ENCODE measurements at places on chromosomes 12 and 14.

- no peak for DNase-seq
Measured at GRCh38 chr12:81259360-81259759, 181.5 kb downstream of the ACSS3 start.

DNA sequence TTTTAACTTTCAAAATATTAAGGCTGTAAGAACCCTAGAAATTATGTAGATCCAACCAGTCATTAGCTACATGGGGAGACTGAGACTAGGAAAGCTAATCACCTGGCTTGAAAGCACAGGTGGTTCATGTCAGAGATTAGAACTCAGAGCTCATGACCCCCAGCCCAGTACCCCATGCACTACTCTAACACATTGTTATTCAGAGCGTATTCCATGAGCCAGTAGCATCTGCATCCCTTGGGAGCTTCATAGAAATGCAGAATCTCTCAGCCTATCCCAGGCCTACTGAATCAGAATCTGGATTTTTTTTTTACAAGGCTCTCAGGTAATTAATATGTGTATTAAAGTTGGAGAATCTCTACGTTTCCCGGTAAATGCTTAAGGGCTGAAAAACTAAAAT is 161.7 kb downstream of the BTG1 start:
- no peak for DNase-seq

GRCh38 chr12:92634730-92635129 is 68.1 kb upstream of the PLEKHG7 start:
- no peak for DNase-seq

DNA sequence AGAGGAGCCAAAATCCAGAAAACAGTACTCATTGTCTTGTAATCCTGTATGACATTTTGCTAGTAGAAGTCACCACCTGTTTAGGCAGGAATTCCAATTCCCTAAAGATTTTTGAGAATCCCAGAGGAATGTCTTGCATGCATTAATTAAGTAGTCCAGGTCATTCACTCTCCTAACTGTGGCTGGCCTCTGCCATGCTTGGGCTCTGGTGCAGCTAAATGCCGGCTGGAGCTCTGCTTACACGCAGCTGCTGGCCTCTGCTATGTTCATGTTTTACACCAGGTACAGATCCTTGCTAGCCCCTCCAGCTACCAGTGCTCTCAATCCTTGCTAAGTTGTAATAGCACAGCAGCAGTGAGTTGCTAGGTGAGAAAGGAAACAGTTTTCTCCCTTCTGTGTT is 16.3 kb upstream of the HIF1A start:
- no peak for DNase-seq

- no peak for DNase-seq
Measured at GRCh38 chr14:44369401-44370123, 137.5 kb downstream of the FSCB start.

GRCh38 chr14:50635141-50635540 is 33.0 kb downstream of the SAV1 start:
- DNase-seq, result no peak

DNA sequence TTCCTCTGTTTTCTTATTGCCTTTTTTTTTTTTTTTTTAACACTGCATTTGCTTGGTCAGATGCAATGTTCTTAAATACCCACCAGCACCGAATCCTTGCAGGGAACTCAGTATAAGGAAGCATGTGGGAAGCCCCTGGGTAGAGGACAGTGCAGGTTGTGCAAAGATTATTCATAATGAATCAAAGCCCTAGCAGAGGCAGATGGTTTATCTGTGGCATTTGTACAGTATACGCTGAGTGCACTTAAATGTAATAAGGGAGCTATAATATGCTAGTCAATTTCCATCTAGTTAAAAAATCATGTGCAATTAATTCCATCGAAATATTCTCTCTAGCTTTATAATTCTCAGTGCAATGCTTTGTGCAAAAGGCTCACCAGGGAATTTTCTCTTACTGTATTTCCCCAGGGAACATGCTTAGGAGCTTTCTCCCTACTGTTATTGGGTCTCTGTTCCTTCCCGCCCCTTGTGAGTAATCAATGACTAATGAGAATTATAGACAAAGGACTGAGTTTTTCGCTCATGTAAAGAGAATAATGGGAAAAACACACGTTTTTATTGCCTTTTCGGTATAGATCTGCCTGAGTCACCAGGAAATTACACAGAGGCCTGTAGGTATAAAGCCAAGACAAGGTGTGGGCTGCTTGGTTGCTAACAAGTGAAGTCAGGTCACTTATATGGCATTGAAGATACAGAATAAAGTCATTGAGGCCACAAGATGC is 1214.3 kb upstream of the TMEM132C start:
- peak; percentile 64 for DNase-seq

- no peak for DNase-seq
Measured at GRCh38 chr14:78566859-78567172, 396.6 kb downstream of the NRXN3 start.

DNA sequence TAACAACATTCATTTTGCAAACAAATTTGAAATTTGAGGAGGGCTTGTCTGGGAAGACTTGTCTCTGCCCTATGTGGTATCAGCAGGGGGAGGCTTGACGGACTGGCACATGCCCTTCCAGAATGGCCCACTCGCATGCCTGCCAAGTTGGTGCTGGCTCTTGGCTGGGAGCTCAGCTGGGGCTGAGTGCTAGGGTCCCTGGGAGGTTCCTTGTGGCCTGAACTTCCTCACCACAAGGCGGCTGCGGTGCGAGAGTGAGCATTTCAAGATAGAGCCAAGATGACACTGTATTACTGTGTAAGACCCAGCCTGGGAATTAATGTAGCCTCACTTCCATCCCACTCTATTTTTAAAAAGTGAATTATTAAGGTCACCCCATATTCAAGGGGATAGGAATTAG is 271.6 kb upstream of the PLEKHG7 start:
- DNase-seq, result no peak

DNA sequence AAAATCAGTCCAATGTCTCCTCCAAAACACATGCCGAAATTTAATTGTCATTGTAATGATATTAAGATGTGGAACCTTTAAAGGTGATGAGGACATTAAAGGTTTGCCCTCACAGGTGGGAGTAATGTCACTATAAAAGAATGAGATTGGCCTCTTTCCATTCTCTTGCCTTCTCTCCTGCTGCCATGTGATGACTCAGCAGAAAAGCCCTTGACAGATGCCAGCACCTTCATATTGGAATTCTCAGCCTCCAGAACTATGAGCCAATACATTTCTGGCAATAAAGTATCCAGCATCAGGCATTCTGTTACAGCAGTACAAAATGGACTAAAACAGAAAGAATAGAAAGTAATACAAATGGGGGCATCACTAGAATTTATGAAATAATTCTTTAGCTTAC is 609.7 kb downstream of the SLC16A7 start:
- peak; percentile 34 for DNase-seq

GRCh38 chr12:69515394-69515930 is 45.3 kb downstream of the FRS2 start:
- DNase-seq, result no peak

- DNase-seq, result no peak
Measured at GRCh38 chr12:109729371-109729781, 15.8 kb downstream of the FAM222A start.

DNA sequence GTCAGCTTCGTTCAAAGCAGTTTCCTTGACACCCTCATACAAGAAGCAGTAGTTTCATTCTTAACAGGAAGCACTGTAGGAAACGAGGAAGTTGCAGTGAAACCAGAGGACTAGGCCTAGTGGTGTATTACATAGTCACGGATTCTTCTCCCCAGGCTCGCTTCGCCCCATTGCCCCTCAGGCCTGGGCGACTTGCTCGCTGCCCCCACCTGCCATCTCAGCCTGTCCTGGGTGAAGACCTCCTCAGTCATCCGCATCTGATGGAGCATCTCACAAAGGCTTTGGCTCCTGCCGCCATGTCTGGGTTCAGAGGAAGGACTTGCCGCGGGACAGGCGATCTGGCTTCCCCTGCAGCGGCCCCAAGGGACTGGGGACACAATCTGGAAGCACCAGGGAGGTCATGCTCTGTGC is 93.5 kb downstream of the LMNTD1 start:
- DNase-seq, result no peak

GRCh38 chr14:23910101-23910875 is 43.3 kb upstream of the DHRS4 start:
- peak; percentile 46 for DNase-seq

GRCh38 chr12:85653731-85654455 is 182.3 kb downstream of the RASSF9 start:
- no peak for DNase-seq

GRCh38 chr14:76958980-76959710 is 69.4 kb downstream of the IRF2BPL start:
- peak; percentile 33 for DNase-seq

- DNase-seq, result no peak
Measured at GRCh38 chr12:89448526-89448925, 76.1 kb downstream of the GALNT4 start.

DNA sequence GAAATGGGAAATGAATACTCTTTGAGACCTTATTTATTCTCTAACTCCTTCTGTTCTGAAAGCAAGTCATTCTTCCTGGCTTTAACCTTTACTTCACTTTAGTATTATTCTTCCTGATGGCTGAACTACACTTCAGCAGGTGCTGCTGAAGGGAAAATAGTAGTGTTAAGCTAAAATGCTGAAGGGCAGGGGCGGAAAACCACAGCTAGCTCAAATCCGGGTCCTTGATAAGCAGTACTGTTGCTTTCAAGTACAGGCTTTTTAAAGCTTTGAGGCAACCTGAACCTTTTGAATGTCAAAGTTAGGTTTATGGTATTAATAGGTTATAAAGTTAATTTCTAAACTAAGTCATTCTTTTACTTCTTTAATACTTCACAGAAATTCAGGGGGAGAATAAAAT is 10.7 kb downstream of the CCDC196 start:
- DNase-seq, result no peak

DNA sequence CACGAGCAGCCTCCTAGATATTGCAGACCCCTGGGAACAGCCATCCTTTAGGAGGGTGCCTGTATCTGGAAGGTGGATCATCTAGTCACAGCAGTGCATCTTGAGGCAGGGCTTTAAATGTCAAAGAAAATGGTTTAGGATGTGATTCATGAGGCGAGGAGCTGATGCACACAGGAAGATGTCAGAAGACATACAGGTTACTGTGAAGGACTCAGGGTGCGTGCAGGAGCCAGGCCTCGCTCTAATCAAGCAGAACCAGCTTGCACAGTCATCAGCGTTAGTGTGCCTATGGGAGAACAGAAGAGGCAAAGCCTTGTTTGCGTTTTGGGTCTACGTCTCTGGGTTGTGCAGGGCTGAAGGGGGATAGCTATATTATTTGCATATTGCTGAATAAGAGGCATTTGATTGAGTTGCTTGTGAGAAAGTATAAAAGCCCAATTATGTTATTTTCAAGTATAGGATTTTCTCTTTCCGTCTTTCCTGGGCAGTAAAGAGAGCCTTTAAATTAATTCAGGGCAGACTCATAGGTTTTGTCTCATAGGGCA is 77.3 kb upstream of the RPH3A start:
- no peak for DNase-seq

- DNase-seq, result no peak
Measured at GRCh38 chr14:51743588-51744000, 91.9 kb downstream of the FRMD6 start.

DNA sequence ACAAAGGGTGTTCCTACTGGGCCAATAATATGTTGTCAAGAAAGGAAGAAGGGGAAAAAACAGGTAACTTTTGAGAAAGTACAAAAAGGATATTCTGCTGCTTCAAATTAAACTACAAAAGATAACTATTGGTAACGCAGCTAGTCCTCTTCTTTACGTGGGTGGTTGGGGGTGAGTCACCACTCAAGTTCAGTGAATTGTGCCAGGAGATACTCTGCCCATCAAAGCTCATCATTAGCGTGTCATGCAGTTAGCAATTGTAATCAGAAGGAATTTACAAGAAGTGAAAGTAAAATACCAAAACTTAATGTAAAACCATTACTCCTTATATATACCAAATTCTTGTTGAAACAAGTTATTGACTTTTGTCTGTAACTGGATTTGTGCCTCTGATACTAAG is 342.0 kb downstream of the NPAS3 start:
- DNase-seq, result peak; percentile 76

GRCh38 chr14:50631408-50631821 is 36.7 kb downstream of the SAV1 start:
- DNase-seq, result no peak

DNA sequence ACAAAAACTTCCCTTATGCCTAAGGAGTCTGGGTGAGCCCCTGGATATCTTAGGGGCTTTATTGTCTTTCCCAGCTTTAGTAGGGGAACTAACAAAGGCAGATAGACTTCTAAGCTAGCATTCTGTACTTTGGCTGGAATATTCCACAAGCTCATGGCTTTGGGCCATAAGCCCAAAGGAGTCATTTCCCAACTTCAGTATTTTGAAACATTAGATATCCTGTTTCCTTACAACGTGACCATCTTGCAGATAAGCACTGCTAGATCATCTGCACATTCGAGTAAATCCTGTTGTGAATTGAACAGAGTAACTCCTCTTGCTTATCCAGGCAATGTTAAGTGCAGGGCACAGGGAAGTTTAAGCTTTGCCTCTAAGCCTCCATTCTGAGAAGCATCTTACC is 70.6 kb upstream of the ACTN1 start:
- DNase-seq, result peak; percentile 88

- no peak for DNase-seq
Measured at GRCh38 chr12:40586823-40587222, 105.4 kb upstream of the CNTN1 start.

- peak; percentile 53 for DNase-seq
Measured at GRCh38 chr12:46677749-46678148, 148.0 kb downstream of the SLC38A4 start.

DNA sequence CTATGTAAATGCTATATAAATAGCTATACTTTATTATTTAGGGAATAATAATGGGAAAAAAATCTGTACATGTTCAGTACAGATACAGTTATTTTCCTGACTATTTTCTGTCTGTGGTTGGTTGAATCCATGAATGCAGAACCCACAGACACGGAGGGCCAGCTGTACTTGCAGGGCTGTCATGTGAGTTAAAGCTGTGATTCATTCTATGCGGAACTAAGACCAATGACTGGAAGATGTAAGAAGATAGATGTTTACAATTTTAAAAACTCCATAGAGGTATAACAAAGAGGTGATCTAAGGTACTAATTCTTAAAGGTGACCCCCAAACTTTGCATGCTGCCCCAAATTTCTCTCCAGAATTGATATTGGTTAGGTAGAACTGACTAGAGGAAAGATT is 14.6 kb downstream of the PCNX4 start:
- DNase-seq, result peak; percentile 77

DNA sequence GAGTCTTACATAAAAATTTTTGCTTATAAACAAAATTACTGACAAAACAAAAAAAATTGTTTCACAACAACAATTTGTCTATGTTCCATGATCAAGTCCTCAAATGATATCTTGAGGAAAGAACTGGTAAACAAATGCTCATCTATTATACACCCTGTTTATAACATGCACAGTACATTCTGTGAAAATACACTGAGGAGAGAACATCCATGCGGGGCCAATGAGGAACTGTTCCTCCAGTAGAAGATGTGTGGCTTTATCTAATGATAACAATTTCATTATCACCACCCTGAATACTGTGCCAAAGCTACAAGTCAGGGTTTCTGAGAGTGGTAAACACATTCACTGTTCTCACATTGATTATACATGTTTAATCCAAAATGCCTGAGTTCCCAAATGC is 10.8 kb downstream of the MLH3 start:
- no peak for DNase-seq

- no peak for DNase-seq
Measured at GRCh38 chr12:24565300-24565699, 383.6 kb downstream of the BCAT1 start.
